ENCODE measurements at places on chromosomes 3 and 15.
A peak's percentile ranks its signal among the peaks of the same experiment; 100 is the strongest.

DNA sequence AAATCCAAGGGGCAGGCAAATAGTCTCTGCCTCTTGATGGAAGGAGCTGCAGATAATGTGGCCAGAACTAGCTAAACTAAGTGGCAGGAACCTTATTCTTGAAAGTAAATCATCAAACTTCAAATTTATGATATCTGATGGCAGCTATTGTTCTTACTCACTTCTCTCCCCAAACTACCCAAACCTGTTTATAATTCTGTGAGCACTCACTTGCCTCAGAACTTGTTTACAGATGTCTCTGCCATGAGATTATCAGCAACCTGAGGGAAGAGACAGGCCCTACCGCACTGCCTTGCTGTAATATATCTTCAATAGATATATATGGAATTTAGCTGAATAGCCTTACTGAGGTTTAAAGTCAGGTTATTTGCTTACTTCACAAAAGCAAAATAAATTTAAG lies 2.2 kb upstream of the B3GALNT1 start:
- no peak for DNase-seq

- no peak for DNase-seq
Observed at GRCh38 chr3:172211123-172211522, 171.7 kb downstream of the FNDC3B start.

DNA sequence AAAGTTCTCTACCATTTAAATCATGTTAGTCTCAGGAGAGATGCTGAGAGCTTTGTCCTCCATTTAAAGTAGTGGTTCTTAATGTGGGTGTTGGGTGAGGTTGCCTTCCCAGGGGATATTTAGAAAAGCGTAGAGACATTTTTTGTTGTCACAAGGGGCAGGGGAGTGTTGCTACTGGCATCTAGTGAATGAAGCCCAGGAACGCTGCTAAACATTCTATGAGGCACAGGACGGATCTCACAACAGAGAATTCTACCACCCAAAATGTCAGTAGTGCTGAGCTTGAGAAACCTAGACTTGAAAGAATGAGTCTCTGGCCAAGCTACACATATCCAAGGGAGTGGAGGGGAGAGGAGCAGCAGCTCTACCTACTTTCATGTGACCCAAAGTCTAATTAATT lies 60.7 kb upstream of the CTNNB1 start:
- DNase-seq: no peak

- DNase-seq: no peak
Observed at GRCh38 chr3:193928354-193929209, 207.4 kb upstream of the HES1 start.

GRCh38 chr3:10340476-10340875 lies 19.6 kb upstream of the SEC13 start:
- DNase-seq: no peak

GRCh38 chr15:67281714-67282113 lies 27.1 kb downstream of the IQCH start:
- no peak for DNase-seq

- no peak for DNase-seq
Observed at GRCh38 chr3:141913150-141913811, 36.8 kb downstream of the ATP1B3 start.

- DNase-seq: no peak
Observed at GRCh38 chr3:194254040-194254439, 97.1 kb downstream of the CPN2 start.

- DNase-seq: no peak
Observed at GRCh38 chr3:129235344-129235917, 14.0 kb upstream of the COPG1 start.

DNA sequence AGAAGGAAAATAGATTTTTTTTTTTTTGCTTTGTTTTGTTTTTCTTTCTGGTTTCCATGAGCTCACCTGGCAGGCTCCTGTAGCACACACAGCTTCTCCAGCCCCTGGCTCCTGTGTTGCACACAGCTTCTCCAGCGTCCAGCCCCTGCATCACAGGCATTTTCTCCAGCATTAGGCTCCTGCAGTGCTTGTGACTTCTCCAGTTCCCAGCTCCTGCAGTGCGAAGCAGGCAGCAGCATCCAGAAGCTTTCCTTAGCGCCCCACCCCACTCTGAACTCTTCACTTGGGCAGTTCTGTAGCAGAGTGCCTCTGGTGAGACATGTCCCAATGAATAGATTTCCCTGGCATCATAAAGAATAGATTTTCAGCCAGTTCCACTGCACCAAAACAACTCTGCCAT lies 5.5 kb upstream of the CCDC39 start:
- no peak for DNase-seq

GRCh38 chr3:151436675-151437446 lies 24.0 kb downstream of the IGSF10 start:
- no peak for DNase-seq

- DNase-seq: peak; percentile 50
Observed at GRCh38 chr3:127694467-127695215, 21.9 kb downstream of the ABTB1 start.

DNA sequence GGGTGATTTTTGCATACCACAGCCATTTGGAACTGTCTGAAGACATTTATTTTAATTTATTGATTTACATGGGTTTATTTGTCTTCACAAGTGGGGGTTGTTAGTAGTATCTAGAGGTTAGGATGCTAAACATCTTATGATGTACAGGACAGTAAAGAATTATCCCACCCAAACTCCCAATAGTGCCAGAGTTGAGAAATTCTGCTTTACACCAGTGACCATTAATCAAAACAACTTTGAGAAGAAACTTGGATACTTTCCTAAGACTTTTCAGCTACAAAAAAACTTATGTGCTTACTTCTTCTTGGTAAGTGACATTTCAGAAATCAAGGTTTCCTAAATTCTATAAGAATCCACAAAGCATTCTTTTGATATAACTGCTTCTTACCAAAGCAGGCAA lies 156.7 kb downstream of the SUCLG2 start:
- DNase-seq: no peak

- no peak for DNase-seq
Observed at GRCh38 chr3:42442640-42443039, 32.2 kb upstream of the LYZL4 start.

DNA sequence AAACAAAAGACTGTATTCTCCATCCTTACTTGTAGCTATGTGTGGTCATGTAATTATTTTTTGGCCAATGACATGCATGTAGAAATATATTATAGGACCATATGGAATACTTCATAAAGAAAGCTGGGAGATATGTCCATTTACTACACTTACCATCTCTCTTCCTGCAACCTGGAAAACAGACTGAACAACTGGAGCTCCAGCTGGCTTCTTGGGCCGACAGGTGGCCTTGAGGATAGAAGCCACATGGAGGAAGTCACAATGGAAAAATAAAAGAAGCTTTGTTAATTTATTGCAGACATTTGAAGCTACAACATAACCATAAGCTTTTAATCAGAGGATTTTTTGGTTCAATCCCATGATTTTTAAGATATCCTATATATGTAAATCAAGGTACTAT lies 167.9 kb upstream of the CBLB start:
- no peak for DNase-seq

GRCh38 chr3:48413086-48413485 lies 16.8 kb downstream of the PLXNB1 start:
- peak; percentile 21 for DNase-seq

- no peak for DNase-seq
Observed at GRCh38 chr15:26295336-26296085, 432.4 kb upstream of the ATP10A start.

DNA sequence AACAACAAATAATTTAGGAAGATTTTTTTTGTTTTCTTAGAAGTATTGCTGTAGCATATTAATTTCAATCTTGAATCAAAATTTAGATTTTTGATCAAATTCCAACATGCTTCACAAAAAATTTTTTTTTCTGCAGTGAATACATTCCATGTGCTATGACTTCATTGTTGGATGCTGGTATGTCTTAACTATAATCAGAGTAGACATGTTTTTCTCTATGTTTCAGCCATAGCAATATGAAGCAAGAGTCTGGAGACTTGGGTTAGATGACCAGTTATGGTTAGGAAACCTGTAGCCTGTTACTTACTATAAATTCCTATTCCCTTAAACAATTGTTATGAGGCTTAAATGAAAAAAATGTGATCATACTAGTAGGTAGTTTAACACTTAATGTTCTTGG lies 176.1 kb upstream of the CHL1 start:
- DNase-seq: no peak

DNA sequence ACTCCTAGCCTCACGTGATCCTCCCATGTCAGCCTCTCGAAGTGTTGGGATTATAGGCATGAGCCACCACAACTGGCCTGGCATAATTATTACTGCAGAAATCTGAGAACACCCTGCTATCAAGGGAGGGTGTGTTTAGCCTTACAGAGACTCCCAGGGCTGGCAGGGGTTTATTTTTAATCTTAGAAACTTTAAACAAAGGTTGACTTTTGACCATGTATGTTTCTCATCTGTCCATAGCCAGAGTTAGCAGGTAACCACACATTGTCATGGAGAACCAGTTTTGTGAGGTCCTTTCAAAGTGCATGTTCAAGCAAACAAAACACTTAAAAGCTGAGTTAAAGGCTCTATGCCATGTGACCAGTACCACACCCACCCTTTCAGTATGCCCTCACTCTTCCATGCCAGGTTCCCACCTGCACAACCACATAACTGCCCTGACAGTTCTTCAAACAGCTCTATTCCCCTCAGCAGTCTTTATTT lies 11.1 kb downstream of the SIAH2 start:
- DNase-seq: no peak

DNA sequence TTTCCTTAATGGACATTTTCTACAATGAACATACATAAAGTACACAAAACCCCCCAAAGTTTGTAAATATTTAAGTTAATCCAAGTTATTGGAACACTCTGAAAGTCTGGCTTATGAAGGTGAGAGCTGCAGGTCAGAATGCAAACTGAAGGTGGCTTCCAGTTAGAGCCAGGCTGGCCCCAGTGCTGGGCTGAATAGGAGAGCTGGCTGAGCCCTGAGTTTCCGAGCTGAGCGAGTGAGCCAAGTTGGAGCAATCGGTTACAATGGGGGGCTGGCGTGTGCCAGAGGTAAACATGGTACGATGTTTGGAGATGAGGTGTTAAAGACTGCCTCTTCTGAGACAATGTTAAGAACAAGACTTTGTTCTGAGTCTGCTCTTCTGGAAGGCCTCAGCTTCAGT lies 230.8 kb upstream of the MCTP2 start:
- no peak for DNase-seq

DNA sequence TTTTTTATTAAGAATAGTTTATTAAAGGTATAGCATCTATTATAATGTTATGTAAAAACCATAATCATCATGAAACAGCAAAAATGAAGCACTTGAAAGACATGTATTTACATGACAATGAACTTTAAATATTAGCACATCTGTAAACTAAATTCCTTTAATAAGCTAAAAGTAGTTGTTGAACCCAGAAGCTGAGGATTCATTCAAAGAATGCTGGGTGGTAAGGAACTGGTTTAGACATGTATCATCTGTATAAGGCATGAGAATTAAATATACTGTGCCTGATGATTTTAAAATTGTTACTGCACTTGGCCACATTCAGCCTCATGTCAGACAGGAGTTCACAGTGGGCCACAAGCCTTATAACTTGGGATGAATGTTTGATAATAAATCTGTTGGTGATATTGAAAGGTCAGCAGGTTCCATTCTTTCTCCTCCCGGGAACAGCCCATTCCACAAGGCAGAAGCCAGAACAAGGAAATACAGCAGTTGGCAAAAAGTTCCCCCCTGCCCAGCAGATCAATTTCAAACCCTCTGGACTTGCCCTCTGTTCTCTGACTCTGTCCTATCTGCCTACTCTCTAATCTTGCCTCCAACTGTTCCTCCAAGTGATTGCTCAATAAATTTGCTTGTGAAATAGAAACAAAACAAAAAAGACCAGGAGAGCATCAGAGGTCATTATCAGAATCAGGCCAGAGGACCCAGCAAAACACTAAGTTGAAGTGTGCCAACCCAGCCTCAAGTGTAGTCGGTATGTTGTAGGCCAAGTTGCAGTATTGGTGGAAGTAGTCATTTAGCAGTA lies 49.8 kb upstream of the TEX264 start:
- no peak for DNase-seq

GRCh38 chr3:112845772-112846171 lies 892 bp downstream of the CD200R1L start:
- DNase-seq: no peak

DNA sequence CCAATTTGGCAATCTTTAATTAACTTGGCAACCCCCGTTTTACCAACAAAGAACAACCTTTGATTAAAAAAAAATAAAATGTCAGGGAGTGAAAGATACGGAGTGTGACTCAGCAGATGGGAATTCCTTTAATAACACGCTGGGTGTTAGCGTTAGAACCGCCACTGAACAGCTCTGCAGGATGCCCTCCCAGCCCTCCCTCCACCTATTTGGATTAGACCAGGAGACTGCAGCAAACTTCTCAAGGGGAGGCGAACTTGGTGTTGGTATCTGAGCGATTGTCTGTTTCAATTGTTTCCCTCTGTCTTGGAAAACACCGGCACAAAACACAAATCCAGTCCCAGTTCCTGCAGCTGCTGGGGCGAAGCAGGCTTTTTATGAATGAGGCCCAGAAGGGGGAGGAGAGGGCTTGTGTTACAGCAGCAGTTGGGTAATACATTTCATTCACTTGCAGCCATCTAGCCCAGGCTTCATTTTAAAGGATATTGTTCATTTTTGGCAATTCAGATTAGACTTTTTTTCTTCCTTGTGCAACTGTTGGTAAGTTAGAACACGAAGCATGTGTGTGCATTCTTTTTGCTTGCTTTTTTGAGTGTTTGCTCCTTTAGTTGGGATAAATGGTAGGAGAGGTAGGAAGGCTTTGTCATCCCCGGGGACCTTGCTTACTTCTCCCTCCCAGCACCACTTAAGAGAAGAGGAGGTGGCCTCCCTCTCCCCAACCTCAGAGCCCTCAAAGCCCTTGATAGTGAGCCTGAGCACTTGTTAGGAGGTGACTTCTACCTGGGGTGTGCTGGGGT lies 152.3 kb downstream of the IGF1R start:
- peak; percentile 88 for DNase-seq

- DNase-seq: peak; percentile 61
Observed at GRCh38 chr3:46998121-46998851, 18.8 kb downstream of the NBEAL2 start.

DNA sequence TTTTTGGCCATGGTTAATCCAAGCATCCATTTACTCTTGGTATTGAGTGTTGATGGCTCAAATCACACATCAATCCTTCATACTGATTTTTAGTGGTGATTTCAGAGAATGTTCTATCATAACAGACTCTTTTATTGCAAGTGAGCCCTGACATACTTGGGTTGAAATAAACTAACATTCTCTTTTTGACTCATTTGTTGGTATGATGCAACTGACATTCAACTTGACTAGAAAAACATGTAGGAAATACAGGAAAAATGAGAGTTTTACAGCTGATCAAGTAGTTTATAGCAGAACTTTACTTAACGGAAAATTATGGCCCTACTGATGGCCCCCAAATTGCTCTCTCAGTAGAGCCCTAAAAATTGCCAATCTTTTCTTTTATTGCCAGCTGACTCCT lies 173.9 kb upstream of the CD96 start:
- no peak for DNase-seq

GRCh38 chr15:88535100-88535499 lies 11.4 kb downstream of the DET1 start:
- DNase-seq: no peak

Measured in femur (tissue), 1 donor.